ENCODE measurements at places on chromosomes 1 and 21. TPM values are rescaled to one million over a fixed set of nuclear protein-coding genes. Genes with fewer than 3 reads are reported as not detected.
A peak's percentile ranks its signal among the peaks of the same experiment; 100 is the strongest.

LCE1E gene
- not detected for total RNA-seq

KDF1 gene
- not detected for total RNA-seq

TTC22 gene
- total RNA-seq: 1.2 TPM

GIPC2 gene
- total RNA-seq: 1.5 TPM

GRIK1 gene
- total RNA-seq: 28.8 TPM

EXO1 gene
- total RNA-seq: 7.8 TPM

DENND2C gene
- total RNA-seq: 9.3 TPM

PLA2G2C gene
- total RNA-seq: not detected

- DNase-seq: no peak
Measured at GRCh38 chr1:30190511-30191153, 532.8 kb downstream of the MATN1 start.

DNA sequence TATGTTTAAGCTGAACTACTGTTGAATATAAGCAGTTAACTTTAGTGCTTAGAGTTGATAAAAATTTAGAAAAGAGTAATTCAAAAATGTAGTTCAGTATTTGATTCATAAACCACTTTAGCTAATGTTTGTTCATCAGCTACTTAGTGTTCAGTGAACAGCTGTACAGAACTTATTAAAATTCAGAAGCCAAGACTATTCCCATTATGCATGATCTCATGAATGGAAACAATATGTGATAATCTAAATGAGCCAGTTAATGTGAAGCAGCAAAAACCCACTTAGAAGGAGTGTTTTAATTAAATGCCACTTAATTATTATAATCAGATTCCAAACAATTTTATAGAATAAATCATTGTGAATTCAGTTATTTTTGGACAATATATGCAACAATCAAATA lies 92.9 kb upstream of the NEGR1 start:
- DNase-seq: peak; percentile 18

- DNase-seq: no peak
Measured at GRCh38 chr1:98556521-98557158, 104.9 kb upstream of the SNX7 start.

GRCh38 chr21:32248571-32249461 lies 30.0 kb downstream of the MIS18A start:
- no peak for DNase-seq

DNA sequence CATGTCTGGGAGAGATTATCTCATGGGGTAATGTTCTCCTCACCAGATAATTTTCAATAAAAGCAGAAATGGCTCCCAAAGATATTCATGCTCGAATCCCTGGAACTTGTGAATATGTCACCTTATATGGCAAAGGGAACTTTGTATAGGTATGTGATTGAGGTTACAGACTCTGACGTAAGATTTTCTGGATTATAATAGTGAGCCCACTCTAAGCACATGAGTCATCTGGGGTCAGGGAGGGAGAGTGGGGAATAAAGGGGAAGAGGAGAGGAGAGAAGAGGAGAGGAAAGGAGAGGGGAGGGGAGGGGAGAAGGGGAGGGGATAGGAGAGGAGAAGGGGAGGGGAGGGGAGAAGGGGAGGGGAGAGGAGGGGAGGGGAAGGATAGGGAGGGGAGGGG lies 1193.9 kb downstream of the PLA2G4A start:
- DNase-seq: no peak
